ENCODE measurements at places on chromosomes 5 and 9.

- DNase-seq: no peak
These were observed 67.6 kb upstream of the SELENOP start for GRCh38 chr5:42879291-42879690.

GRCh38 chr5:120098426-120098825 lies 365.7 kb upstream of the PRR16 start:
- no peak for DNase-seq

- no peak for DNase-seq
These were observed 3.8 kb downstream of the RHOBTB3 start for GRCh38 chr5:95734906-95735305.

- DNase-seq: no peak
These were observed 46.5 kb downstream of the MRPS27 start for GRCh38 chr5:72273547-72273946.

DNA sequence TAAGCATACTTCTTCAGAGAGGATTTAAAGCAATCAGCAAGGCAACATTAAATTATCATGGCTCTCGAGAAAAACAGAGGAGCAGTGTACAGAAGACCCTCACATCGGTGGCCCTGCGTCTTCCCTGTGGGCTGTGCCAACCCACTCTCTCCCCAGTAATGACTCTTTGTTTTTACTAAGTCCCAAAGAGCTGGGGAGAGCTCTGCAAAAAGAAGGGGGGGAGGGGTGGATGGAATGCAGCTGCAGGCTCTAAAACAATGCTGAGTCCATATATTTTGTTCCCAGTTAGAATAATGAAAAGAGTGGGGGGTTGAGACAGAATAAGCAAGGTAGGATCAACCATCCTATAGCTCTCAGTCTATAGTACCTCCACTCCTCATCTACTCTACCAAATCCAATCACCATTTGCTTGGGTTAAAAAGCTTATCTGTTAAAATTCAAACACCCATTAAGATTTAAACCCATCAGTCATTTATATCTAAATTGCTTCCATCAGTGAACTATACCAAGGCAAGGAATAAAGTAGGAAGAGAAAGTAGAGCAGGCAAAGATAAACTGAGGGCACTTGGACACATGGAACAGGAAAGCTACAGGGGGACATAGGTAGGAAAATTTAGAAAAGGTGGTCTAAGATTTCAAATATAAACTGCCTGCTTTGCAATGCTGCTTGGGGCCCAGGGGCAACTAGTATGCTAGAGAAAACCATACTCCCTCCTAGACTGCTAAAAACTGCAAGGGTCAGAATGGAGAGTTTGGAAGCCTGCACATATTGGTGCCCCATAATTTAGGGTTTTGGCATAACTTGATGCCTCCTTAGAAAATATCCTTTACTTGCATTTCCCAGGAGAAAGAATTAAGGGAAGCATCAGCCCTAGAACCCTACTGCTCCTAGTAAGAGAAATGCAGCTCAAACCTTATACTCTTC lies 20.6 kb downstream of the ELL2 start:
- DNase-seq: no peak

DNA sequence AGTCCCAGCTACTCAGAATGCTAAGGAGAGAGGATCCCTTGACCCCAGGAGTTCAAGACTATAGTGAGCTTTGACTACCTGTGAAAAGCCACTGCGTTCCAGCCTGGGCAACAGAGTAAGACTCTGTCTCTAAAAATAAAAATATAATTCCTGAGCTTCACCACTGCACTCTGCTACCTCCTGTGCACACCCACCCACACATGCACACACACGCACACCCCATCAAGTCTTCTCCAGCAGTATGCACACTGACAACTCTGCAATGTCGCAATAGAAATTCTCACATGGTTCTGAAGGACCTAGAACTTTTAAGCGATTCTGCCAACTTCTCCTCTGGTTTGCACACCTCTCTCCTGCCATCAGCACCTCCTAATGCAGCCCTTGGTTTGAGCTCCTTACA lies 47.5 kb upstream of the FAT2 start:
- no peak for DNase-seq

DNA sequence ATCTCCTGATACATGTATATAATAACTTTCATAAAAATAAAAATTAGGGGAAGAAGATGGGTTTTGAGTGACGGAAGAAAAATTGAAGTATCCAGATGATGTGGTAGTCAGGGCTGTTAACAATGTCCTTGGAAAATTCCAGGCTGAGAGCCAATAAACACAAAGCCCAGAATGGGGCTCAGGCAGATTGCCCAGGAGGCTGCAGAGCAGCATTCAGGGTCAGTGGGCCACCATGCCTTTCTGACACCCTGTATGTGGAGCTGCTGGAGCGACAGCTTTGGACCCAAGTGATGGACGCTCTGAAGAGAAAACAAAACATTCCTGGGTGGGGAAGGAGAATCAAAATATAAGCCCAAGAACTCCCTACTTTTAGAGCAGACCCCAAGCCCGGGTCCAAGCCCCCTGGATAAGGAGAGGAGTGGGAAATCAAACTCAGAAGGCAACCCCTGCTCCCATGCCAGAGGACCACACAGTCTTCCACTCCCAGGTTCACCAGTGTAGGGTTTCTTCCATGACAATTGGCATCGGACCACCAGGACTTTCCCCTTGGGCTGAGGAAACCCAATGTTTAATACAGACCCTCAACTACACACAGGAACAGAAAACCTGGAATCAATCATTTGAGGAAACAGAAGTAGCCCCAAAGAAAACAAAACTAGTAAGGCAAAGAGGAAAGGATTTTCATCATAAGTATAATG lies 45.7 kb upstream of the SPATA31C2 start:
- no peak for DNase-seq

GRCh38 chr5:135024956-135025729 lies 8.9 kb downstream of the PITX1 start:
- no peak for DNase-seq

DNA sequence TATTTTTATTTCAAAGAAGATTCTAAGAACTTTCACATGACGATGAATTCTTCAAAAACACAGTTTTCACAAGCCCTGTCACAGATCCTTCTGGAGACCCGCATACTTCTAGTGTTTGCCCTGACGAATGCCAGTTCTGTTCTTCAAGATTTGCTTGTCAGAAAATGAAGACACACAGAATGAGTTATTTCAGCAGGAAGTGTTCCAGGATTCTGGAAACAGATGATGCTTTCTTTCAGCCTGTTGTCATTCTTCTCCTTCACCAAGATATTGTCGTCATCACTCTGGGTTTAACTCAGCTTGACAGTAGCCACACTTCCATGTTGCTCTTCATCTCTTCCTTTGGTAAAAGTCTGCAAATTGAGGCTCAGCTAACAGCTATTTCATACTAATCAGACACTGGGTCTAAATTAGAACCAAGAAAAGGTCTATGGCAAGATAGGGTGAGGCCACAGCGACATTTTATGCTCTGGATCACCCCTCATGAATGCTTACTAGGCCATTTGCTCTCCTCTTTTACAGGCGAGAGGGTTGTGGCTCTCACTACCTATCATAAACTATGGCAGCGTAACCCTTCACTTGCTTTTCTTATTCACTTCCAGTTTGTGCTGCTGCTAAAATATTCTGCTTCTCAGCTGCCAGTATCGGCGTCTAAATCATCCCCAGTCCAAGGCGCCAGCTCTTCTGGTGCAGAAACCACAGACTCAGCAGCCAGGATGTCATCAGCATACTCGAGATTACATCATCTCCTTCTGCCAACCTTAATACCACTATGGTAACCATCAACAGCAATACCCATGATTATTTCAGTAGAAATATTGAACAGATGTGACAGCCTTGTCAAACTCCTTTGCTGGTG lies 159.6 kb upstream of the TBCA start:
- DNase-seq: peak; percentile 12

Data from CD4-positive, alpha-beta T cell treated with Interleukin-15 for 4 hours (primary cell).